CD4-positive, alpha-beta T cell treated with Interleukin-4 for 1 hour (primary cell): ENCODE measurements at places on chromosomes 6 and 20.

GRCh38 chr20:50478162-50478990 lies 31.8 kb upstream of the PTPN1 start:
- peak; percentile 82 for DNase-seq

DNA sequence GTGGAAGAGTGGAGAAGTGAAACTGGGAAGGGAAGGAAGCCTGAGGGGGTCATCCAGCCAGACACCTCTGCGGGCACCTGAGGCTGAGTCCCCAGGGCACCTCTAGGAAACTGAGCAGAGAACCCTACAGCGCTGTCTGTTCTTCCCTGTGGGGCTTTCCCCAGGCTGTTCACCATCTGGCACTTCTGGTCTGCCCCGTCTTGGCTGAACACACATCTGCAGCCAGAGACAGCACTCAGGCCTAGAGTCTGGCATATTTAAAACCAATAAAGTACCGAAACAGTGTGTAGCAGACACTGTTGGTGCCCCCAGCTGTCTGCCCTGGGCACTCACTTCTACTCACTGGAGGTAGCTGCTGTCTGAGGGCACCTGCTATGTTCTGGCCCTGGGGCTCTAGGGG lies 9.4 kb upstream of the ARFGEF2 start:
- peak; percentile 64 for DNase-seq

DNA sequence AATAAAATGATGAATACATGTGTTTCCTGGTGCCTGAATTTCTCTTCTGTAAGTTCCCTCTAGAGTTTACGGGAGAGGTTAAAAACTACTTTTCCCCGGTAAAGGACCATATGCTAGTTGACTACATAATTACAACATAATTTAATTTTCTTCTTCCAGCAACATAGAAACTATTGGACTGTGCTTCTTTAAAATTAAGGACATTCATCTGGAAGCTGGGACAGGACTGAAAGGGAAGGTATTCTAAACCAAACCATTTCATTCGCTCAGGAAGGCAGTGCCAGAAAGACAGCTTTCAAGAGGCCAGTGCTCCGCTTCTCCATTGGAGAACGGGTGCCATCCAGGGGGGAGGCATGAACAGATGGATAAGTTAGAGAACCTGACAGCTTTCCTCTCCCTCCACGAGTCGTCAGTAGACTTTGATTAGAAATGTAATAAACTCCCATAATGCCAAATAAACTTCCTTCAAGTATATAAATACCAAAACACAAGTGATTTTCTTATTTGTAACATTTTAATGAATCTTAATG lies 458.0 kb upstream of the SOX4 start:
- no peak for DNase-seq

GRCh38 chr20:23143098-23143497 lies 57.0 kb upstream of the CD93 start:
- DNase-seq = no peak

- no peak for DNase-seq
Measured at GRCh38 chr6:142336787-142337186, 35.0 kb downstream of the ADGRG6 start.
